Non-pigmented ciliary epithelial cell (primary cell): ENCODE measurements at places on chromosomes 3 and 15.

DNA sequence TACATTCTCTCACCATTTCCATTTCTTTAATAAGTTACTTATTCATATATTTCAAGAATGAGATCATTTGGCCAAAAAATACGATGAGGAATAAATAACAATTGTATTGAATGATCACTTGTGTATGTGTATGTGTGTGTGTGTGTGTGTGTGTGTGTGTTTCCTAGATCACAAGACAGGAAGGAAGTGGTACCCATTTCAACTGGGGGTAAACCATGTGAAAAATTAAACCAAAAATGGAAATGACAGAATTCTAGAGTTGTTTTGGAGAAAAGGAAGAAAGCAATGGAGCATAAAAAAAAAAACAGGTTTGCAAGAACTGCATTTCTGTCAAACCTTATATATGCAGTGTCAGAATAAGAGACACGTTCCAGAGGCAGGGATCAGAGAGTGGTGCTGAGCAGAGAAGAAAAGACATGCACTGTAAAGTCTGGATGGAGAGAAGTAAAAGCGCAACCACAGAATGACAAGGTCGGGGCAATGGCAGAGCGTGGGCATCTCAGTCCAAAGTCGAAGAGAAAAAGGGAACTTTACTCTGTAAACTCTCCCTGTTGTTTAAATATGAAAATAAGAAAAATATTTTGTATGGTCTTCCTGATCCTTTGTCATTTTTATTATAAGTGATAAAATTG lies 75.5 kb downstream of the PEX5L start:
- DNase-seq: no peak

DNA sequence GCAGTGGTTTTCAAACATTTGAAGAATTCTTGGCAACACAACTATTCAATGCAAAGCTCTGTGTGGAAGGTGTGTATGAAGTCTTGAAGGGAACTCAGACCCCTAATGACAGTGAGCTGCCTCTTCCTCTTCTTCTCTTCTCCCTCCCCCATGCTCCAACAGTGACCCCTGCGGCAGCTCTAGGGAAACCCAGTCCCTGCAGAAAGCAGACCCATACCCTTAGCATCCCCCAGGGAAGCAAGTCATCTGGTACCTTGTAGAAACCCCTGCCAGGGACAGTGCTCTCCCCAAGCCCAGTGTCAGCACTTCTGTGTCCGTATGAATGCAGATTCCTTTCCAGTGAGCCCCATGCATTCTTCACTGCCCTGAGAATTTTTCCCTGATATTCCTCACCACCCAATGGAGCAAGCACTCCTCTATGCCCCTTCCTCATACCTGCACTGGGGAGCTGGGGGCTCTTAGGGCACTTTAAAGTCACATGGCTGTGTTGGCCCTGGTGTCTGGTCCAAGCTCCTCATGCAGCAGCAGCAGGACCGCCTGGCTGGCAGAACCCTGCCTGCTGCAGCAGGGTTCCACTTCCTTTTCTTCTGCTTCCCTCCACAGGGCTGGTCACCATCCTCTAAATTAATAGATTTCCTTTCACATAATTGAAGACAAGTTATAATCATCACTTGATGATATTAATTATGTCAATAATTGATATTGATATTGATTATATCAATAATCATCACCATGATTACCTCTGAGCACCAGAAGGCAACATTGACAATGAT lies 442.5 kb downstream of the EPHB1 start:
- DNase-seq: no peak

GRCh38 chr3:11716573-11717290 lies 73.0 kb upstream of the VGLL4 start:
- no peak for DNase-seq

DNA sequence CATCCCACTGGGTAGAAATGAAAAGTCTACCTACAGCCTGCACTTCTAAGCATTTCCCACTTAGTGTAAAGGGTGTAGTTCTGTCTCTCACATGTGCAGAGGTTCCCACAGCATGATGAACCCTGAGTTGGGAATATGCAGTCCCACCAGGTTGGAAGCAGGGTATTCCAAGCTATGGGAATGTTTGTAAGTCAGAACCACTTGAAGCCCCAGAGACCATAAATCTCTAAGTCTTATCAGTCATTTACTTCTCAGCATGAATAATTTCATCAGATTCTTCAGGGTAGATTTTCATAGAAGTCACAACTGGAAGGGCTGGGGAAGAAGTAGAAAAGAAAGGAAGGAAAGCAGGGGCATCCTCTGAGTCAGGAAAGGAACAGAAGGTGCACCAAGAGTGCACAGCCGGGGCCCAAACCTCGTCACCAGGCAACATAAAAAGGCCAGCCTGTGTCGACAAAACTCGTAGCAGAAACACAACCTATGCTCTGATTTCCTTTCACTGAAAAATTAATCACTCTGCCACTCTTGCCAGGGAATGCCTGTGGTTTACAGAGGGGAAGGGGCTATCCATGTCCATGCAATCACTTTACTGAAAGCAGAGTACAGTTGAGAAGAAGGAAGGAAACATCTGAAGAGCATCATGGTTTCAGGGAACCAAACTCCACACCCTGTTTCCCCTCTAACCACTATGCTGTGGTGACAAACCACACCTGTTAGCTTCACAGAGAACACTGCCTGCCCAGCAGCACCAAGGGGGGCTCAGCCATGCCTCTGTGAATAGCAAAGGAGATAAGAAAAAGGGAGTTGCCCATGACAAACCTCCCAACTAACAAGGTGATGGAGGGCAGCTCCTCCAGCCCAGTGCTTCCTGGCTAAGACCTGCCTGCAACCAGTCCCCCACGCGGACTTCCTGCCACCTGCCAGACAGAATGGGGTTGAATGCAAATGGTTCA lies 40.5 kb downstream of the SH3BP5 start:
- DNase-seq: no peak

DNA sequence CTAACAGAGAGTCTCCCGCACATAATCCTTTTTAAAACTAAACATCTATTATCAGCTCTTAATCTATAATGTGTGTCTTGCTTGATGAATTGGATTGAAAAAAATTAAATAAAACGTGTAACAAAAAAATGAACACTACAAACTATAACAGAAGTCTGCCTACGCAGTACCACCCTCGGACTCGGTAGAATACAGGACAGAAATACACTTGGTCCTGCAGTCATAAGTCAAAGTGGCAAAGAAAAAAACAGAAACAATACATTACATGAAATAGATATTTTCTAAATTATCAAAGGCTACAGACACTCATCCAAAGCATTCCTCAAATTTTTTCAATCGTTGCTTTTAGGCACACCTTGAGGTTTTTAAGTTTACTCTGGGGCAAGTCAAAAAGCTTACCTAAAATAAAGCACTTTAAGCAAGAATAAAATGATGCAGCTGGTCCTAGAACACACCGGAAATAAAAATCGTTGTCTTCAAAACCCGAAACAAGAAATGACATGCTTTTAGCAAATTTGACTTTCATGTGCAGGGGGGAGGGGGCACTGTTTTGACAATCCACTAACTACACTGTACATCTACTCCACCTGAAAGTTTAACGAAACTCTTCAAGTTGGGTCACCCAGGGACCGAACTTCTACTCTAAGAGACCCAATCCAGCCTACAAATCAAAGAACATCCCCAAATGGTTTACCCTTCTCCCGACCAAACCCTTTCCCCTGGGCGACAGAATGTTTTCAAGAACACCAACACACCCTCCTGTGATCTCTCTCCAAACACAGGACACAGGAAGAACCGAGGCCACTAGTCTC lies 1.3 kb downstream of the ADAM10 start:
- DNase-seq: no peak

GRCh38 chr3:195175076-195175475 lies 95.9 kb downstream of the XXYLT1 start:
- DNase-seq: no peak

- DNase-seq: no peak
Observed at GRCh38 chr15:25710184-25710583, 152.9 kb downstream of the ATP10A start.

GRCh38 chr3:105284876-105285275 lies 81.8 kb upstream of the ALCAM start:
- no peak for DNase-seq

- DNase-seq: no peak
Observed at GRCh38 chr3:163438760-163439159, 1639.5 kb downstream of the SI start.

DNA sequence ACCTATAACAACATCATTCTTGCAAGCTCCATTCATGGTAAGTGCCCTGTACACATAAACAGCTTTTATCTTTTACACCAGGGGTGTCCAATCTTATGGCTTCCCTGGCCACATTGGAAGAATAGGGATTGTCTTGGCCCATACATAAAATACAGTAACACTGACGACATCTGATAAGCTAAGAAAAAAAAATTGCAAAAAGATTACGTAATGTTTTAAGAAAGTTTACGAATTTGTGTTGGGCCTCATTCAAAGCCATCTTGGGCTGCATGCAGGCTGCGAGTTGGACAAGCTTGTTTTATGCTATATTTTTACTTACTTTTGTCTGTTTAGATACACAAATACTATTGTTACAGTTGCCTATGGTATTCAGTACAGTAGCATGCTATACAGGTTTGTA lies 31.6 kb downstream of the ZNF654 start:
- no peak for DNase-seq

- DNase-seq: no peak
Observed at GRCh38 chr3:53384465-53385423, 37.4 kb upstream of the DCP1A start.

DNA sequence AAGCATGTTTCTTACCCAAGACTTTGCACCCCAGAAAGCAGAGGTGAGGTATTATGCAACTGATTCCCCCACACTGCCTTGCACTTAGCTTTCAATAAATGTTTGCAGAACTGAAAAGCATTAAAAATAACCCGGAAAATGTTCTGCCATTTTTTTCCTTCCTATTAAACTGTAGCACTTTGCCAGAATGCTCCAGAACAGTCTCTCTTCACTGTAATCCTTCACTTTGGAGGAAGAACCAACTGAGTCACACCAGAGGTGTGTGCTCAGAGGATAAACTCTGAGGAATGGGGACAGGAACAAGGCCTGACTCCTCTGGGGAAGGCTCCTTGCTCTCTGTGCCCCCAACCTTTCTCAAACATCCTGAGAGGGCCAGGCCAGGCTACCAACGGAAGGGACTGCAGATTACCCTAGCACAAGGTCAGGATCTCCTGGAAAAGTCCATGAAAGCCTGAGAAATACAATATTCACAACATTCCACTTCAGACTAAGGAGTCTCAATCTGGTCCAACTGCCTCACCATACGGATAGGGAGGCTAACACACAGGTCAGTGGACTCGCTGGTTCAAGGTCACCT lies 19.0 kb downstream of the ANP32A start:
- no peak for DNase-seq
